ENCODE measurements at places on chromosomes 13 and 19.

GRCh38 chr19:34999498-35000337, at the start of gene GRAMD1A:
Gene GRAMD1A, plus strand, starts transcription at chr19:35000323. Its CDS starts 156 bp downstream, at chr19:35000479.
- DNase-seq: peak; percentile 94

- no peak for DNase-seq
These were observed 25.3 kb downstream of the MED4 start for GRCh38 chr13:48069573-48069972.

- no peak for DNase-seq
These were observed 12.7 kb downstream of the FARP1 start for GRCh38 chr13:98155475-98156109.

GRCh38 chr13:72062566-72062965, 195.6 kb upstream of the DACH1 start:
- no peak for DNase-seq

DNA sequence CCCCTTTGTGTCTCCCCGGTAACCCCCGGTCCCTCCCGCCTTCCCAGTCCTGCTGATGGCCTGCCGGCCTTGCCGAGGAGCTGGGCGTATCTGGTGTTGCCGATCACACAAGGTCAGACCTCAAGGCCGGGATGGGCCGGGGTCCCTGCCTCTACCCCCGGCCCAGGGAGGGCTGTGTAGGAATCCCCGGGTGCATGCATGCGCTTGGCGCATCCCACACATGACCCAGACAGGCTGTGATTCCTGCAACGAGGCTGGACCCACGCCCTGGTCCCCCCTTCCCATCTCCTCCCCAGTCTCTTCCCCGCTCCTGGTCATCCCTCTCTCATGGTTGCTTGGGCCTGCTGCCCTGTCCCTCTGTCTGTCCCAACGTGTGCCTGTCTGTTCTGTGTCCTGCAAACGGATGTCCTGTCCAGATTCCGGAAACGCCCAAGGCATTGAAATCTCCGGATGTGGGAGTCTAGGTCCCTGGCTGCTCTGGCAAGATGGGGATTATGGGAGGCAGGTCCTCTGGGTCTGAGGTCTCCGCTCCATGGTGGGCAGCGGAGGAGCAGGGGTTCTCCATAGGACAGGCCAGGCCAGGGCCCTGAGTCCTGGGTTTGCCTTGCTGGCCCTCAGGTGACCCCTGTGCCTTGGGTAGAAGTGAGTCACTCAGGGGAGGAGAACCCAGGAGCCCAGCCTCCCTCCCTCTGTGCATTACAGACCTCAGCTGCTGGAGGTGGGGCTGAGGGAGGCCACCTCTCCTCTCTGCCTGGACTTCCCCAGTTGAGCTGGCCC, 1.6 kb downstream of the PKN1 start:
- DNase-seq: peak; percentile 38

- no peak for DNase-seq
These were observed 9.7 kb downstream of the LPAR6 start for GRCh38 chr13:48403151-48403631.

- DNase-seq: no peak
These were observed 4.4 kb upstream of the PLEKHF1 start for GRCh38 chr19:29660835-29661234.

- DNase-seq: peak; percentile 71
These were observed 10.4 kb upstream of the GIPR start for GRCh38 chr19:45657520-45658167.

- no peak for DNase-seq
These were observed 132.9 kb downstream of the PAN3 start for GRCh38 chr13:28271056-28271840.
